ENCODE measurements at places on chromosomes 2 and 18.

- no peak for DNase-seq
Measured at GRCh38 chr2:223896833-223897311, 48.3 kb downstream of the WDFY1 start.

- DNase-seq, result no peak
Measured at GRCh38 chr18:10141559-10141958, 227.7 kb downstream of the VAPA start.

DNA sequence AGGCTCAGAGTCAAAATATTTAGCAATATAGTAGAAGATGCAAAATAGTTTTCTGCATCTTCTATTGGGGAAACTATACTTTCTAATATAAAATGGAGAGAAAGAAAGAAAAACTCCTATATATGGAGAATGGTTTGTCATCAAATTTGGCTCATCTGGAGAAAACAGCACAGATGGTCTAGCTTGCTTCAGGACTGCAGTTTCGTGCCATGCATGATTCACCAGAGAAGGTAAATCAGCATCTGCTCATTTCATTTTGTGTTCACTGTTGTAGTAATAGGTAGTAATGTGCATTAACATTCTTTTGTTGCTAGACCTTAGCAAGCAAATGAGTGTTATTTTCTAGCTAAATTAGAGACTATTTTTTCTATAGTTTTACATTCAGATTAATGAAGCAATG is 179.0 kb downstream of the ASXL3 start:
- no peak for DNase-seq

DNA sequence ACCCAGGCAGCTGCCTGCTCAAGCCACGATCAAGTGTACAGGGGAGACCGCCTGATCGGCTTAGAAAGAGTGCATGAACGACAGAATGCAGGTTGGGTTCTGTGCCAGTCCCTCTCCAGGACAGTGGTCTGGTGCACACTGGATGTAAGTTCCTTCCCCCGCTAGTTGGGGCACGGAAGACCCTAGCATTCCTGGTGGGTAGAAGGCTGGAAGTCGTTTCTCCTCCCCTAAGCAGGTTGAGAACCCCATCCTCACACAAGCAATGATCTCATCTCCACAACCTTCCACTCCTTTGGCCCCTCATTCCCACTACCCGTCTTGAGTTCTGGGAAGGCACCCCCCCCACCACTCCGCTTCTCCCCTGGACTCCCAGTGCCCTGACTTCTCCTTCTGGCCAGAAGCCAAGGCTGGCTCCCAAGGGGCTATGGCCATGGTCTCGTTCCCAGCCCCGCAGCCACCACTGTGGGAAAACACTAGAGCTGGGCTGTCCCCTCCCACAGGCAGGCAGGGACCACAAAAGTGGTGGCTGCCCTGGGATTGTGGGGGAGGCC is 1.4 kb upstream of the ANKRD39 start:
- DNase-seq, result no peak

DNA sequence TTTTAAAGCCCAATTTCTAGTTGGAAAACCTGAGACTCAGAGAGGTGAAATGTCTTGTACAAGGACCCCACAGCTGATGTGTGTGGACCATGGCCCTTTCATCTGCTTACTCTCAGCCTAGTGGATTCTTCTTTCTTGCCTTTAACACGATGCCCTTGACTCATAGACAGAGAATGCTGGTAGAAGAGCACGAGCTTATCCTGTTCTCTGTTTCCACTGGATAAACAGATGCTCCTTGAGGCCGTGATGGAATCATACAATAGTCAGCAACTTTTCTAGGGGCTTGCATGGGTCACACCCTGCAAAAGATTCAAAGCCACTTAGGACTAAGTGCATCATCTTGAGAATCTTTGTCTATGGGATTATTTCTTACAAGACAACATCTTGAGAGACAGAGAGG is 50.9 kb downstream of the MYCN start:
- no peak for DNase-seq

DNA sequence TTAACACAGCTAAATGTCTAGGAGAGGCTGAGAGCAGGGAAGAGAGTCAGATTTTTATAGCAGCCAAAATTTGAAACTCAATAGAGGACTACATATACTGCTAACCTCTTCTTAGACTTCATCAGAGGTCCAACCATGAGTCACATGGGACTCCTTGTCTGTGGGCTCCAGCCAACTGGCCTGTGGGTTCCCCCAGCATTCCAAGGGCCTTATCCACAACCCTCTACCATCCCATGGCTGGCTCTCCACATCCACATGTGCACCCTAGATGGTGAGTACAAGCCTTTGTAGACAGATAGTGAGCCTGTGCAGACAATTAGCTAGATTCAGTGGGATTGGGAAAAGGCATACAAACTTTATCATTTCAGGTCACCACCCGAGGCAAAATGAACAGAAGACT is 901.9 kb upstream of the ZEB2 start:
- no peak for DNase-seq

DNA sequence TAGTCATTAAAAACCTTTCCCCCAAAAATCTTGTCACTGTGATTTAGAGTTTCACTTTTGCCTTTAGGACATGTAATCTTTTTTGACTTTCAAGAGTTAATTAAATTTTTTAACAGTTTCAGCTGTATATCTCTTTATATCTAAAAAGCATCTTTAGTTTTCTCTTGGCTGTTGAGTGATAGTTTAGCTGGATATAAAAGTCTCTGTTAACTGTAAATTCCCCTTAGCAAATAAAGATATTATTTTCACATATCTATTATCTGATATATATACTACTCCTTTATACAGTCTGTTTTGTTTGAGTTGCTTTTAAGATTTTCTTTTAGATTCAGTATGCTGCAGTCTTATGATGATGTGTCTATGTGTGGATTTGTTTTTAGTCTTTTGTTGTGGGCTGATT is 98.9 kb upstream of the CNGA3 start:
- DNase-seq, result no peak

GRCh38 chr2:218547978-218548377 is 20.2 kb downstream of the USP37 start:
- DNase-seq, result no peak

DNA sequence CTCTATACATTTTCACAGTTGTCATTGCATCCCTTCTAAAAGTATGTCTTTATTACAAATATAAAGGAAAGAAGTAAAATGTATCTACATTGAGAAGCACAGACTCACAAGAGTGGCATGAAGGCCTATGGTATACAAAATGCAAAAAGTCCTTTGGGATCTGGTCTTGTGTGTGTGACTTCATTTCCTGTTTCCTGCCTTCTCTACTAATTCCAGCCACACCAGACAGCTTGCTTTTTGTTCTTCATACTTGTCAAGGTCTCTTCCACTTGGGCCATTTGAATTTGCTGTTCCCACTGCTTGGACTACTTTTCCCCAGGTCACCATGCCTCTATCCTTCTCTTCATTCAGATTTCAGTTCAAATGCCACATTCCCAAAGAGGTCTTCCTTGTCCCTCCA is 6.7 kb upstream of the PNO1 start:
- DNase-seq, result no peak

GRCh38 chr18:45171679-45172191 is 443.5 kb upstream of the SLC14A2 start:
- DNase-seq, result no peak

DNA sequence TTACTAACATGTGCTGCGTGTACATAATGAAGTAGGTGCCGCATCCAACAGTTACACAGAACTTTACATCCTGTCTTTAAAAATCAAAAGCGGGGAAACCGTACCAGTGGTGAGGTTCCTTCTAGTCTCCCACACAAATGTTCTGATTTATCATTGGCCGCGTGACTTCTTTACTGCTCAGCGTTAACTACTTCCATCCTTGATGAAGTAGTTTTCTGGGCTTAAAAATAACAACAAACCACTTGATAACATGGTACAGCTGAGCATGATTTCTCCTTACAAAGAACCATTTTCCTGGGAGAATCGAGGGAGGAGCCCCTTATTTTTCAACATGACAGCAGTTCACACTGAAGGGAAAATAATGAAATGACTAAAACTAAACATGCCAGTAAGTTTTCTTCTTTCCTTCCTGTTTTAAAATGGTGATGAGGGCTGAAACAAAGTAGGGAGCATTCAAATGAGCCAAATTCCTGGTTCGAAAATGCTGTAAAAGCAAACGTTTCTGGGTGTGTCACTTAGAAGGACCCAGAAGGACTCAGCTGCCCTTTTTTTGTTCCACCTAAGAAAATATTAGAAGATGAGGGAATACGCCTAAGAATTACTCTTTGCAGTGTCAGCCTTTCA is 9.9 kb downstream of the EMILIN2 start:
- no peak for DNase-seq

GRCh38 chr18:44742718-44743311 is 62.1 kb downstream of the SETBP1 start:
- DNase-seq, result peak; percentile 80

GRCh38 chr18:28794459-28795245 is 617.7 kb upstream of the CDH2 start:
- no peak for DNase-seq

DNA sequence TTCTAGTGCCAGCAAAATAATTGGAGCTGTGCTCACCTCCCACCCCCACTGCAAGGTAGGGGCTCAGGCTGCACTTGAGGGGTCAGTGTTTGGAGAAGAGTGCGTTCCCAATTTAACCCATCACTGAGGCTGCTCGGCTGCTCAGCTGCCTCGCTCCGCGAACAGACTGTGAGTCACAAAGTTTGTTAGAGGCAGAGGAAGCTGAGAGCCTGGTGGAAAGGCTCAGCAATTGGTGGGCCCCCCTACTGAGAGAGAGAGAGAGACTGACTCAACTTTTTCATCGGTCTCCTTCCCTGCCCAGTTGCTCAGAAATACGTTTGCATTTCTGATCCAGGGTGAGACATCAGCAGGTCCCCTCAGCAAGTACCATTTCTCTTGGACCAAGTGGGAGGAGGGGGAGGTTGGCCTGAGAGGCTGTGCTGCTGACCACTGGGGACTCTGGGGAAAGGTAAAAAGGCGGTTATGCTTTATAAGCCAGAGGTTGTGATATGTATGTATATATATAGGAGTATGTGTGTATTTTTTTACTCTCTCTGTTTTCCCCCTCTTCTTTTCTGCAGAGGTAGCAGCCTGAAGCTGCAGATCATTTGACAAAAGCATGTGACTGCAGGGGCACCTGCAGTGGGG is 1.5 kb downstream of the EFR3B start:
- no peak for DNase-seq

DNA sequence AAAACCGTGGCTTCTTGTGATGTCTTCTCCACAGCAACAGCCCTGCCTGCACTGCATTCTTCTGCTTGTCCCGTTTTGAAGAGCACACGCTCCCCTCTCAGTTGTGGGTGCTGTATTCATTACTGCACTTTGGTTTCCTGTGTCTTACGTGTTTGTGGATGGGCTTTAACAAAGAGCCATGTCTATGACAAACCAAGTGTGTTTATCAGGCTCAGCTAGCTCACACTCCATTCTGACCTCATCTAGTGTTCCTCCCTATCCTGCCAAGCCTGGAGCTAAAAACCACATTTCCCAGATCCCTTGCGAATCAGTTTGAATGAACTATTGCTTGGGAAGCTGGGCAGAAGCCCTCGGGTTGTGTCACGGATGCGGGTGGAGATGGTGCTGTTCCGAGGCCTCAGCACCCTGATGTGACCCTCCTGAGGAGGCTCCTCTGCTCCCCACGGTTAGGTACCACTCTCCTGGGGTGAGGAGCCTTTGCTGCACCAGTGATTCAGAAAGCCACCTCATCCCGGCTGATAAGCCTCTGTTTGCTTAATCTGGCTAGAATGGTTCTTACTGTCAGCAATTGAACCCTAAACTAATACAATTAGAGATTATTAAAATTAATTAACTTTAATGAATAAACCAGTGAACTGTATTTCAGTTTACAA is 116.5 kb downstream of the GALR1 start:
- DNase-seq, result no peak

DNA sequence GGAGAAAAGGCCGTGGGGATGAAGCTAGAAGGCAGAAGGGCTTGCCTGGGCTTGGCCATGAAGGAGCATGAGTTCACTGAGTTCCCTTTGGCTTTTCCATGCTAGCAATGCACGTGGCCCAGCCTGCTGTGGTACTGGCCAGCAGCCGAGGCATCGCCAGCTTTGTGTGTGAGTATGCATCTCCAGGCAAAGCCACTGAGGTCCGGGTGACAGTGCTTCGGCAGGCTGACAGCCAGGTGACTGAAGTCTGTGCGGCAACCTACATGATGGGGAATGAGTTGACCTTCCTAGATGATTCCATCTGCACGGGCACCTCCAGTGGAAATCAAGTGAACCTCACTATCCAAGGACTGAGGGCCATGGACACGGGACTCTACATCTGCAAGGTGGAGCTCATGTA is 2.9 kb downstream of the CTLA4 start:
- no peak for DNase-seq

DNA sequence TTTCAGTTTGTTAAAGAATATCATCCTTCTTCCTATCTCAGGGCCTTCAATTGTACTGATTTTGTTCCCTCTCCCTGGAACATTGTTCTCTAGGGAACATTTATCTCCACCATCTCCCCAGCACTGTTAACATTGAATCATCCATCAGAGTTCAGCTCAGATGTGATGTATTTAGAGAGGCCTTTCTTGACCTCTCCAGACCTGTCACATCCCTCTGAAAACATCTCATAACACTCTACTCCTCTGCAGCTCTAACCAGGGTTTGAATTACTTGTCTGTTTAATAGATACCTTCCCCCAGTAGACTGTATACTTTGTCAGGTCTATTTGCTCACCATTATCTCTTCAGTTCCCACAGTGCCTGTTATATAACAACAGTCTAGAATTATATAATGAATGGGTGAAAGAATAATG is 98.6 kb downstream of the GALNT1 start:
- no peak for DNase-seq

- no peak for DNase-seq
Measured at GRCh38 chr2:190062601-190063000, at the start of gene MSTN. Gene MSTN (minus strand): TSS chr2:190062729. CDS start chr2:190062596, 133 bp downstream.

- DNase-seq, result no peak
Measured at GRCh38 chr18:54766634-54767033, 61.6 kb upstream of the RAB27B start.

DNA sequence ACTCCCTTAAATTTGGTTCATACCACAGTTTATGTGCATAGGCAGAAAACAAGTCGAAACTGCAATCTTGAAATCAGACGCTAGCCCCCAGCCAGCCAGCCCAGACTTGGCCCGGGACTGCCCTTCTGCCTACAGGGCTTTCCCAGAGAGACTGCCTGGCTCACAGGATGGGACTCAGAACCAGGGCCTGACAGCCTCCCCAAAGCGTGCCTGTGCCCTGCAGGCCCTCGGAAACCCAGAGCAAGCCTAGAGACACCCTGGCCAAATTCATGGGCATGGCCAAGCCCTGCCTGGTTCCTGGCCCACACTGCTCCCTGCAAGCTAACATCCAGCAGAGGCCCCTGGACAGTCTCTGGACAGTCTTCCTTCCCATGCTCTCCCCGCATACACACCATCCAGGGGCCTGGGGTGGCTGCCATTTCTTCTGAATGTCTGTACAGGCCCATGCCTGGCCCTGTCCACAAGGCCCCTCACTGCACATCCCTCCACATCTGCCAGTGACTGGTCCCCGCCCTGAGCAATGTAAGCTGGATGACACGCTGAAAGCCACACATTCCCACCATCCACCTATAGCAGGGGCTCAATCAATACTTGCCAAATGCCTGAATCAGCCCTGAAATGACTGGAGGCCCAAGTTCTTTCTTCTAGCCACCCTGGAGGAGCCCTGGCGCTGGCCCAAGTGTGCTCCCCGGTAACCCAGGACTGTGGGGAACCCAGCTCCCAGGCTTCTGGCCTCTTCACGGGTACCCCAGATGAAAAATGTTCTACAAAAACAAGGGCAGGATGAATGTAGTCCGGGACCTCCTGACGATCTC is 73.1 kb downstream of the HDAC4 start:
- no peak for DNase-seq
